ENCODE measurements at places on chromosomes 7 and 10. TPM values are rescaled to one million over a fixed set of nuclear protein-coding genes. Genes with fewer than 3 reads are reported as not detected.

DNA sequence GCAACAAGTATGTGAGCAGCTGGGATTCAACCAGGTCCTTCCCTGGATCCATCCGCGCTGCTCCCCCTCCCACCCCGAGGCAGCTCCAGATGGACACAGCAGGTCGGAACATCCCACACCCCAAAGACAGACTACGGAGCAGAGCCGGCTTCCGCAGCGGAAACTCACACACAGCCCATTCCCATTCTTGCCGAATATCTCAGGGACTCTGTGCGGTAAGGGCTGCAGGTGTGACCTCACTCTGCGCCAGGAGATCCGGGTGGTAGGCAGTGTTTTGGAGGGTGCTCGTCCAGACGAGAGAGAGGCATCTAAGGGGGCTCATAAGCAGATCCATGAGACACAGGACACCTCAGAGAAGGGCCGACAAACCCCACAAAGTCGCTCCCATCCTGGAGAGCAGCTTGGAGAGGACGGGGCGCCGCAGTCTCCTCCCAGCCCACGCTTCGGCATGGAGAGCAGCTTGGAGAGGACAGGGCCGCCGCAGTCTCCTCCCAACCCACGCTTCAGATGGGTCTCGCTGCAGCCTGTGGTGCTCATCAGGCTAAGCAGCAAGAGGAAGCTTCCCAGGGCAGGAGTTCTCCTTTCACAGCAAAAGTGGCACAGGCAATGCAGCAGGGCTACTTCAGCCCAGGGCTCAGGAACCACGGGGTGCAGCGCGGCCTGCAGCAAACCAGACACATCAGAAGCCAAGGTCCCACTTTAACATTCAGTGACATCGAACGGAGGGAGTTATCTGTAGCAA lies 179.9 kb downstream of the DIP2C start:
- no peak for DNase-seq

DNA sequence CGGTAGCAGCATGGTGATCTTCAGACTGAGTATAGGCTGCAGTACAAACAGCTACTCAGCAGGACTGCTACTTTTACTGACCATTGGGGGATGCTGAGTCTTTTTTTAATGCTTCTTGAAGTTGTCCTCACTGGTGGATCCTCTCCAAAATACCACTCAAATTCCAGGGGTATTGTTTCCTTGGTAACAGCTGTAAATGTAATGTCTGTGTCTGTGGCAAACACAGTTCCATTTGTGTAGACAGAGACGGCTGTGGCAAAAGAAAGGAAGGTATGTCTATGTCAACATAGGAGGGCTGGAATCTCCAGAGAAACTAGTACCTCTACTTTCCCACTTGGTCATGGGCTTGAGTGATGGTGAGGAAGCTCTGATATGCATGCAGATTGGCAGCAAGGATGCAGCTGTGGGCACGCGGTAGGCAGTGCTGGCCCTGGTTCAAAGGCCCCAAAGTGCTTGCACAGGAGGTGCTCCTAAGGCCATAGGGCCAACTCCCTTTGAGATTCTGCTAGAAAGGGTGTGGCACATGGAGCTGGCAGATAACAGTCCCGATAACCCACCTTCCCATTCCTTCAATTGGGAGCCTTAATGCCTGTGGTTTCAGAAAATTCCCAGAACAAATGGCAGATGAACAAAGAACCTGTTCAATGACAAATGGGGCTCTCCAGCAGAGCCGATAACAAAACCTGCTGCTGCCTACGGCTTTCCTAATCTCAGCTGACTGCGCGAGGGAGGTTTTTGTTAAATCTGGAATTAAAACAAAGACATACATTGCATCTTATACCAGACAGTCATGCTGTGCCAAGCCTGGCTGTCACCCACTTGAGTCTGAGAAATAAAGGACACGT lies 43.0 kb downstream of the PKD1L1 start:
- no peak for DNase-seq

DNA sequence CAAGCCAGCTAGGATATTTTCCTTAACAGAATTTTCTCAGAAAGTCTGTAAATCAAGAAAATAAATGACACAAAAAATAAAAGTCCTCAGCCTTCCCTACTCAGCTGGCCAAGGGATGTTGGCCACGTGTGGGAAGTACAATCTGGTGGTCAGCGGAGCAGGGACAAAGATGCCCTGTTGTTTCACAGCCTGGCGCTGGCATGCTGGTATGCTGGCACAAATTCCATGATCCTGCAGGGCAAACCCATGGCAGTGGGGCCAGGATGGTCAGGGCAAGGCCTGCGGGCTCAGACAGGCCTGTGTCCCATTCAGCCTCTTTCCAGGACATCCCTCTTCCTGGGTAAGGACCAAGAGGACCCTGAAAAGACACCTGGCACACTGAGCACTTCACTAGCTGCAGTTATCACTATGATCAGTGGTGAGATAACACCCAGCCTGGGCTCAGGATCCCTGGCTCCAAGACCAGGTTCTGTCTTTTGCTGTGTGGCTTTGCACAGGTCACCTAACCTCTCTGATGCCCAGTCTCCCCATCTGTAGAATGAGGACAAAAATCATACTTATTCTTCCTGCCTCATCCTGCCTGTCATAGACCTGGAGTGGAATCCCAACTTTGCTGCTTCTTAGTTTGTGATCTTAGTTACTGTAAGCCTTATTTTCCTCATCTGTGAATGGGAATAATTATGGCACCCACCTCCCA lies 10.8 kb upstream of the HSPA12A start:
- DNase-seq = no peak

C7orf33 gene
- total RNA-seq = not detected

SLC26A4 gene
- 0.08 TPM for total RNA-seq

All from left colon (tissue), 2 donors.